NCI-H774 (cell line): ENCODE measurements at places on chromosomes 11 and 22.

GRCh38 chr22:37521236-37521739 is 2.1 kb upstream of the CARD10 start:
- DNase-seq, result no peak

DNA sequence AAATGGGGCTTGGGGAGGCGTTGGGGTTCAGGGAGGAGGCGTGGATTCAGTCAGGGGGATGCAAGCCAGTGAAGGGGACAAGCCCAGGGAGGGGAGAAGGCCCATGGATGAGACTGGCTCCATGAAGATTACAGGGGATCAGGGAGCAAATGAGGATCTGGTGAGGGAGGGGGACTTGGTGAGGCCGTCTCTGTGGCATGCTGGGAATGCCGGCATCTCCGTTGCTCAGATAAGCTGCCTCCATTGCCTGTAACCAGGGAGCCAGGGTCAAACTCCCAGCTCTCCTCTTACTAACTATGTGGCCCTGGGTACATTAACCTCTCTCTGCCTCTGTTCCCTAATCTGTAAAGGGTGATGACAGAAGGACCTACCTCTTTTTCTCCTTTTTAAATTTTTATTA is 38.7 kb downstream of the TPBGL start:
- DNase-seq, result no peak

GRCh38 chr11:123405123-123405592 is 24.9 kb upstream of the GRAMD1B start:
- no peak for DNase-seq

DNA sequence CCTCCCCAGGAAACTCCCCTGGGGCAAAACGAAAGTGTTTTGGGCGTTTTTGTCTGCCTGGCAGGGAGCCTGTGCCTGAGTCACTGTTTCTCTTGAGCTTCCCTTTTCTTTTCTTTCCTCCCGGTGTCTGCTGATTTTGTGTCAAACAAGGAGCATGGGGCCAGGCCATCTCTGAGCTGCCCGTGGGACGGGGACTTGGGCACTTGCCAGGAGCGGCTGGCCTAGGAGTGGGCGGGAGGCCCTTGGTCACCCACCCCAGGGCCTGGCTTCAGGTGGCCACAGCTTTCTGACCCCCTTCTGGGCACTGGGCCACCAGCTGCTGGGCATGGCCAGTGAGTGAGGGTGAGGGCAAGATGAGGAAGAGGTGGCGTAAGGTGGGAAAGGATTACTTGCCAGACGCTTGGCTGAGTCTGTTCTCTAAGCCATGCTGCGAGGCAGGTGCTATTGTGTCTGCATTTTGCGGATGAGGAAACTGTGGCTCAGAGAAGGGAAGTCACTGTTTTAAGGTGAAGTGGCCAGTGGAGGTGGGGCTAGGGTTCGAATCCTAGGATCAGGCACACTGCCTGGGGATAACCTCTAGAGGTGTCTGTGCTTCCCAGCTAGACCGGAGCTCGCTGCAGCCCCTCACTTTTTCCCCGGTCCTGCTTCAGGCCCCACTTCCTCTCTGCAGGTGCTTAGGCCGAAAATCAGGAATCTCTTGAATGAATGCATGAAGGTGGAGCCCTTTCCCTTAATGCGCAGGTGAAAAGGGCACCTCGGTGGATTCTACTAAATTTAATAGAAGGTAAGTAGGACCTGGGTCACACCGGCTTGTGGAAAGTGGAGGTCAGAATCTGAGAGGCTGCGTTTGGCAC is 7.8 kb upstream of the NFAM1 start:
- DNase-seq, result no peak

GRCh38 chr22:36480941-36481392 is 473 bp downstream of the TXN2 start:
- DNase-seq, result no peak

DNA sequence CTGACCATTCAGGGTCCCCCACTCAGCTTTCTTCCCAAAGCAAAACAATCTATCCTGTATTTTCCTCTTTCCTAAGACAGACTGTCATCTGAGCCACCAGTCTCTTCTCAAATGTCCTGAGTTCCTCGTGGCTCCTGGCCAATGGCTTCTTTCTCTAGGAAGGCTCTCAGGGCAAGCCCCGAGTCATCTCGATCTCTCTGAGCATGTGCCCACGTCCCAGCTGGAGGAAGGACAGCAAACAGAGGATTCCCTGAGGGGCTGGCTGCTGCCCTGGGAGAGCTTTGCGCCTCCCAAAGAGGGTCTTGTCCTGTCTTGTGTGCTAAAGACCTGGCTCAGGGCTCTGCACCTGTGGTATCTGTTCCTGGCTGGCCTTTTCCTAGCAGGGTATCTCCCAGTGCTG is 8.3 kb downstream of the SLC37A2 start:
- DNase-seq, result no peak
